ENCODE measurements at places on chromosomes 16 and 17.
A peak's percentile ranks its signal among the peaks of the same experiment; 100 is the strongest.

DNA sequence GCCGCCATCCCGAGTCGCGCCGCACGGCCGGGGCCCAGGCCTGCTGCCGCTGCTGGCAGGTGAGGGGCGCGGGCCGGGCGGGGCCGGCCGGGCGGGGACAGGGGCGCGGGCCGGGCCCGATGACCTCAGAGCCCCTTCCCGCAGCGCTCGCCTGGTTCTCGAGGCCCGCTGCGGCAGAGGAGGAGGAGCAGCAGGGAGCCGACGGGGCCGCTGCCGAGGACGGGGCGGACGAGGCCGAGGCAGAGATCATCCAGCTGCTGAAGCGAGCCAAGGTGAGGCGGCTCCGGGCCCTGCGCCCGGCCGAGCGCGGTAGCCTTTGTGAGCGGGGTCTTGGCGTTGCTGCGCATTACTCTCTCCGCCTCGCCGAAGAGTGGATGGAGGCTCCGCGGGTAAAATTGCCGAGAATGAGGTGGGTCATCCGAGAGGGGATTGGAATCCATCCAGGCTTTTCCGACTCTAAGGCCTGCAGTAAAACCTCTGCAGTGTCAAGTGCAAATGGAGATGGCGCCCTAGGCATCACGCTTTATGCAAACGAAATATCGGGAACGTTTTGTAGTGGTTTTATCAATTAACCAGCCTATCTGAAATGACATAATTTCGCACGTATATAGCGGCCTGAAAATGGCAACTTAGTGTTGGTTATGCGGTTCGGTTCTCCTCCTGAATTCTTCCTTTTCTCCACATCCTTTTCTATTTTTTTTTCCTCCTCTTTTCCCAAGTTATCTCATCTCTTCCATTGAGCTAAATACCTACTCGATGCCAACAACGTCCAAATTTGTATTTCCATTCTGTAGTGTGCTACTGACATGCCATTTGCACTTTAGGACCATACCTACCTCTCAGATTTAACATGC is 577 bp downstream of the TTC19 start:
- DNase-seq: peak; percentile 31

DNA sequence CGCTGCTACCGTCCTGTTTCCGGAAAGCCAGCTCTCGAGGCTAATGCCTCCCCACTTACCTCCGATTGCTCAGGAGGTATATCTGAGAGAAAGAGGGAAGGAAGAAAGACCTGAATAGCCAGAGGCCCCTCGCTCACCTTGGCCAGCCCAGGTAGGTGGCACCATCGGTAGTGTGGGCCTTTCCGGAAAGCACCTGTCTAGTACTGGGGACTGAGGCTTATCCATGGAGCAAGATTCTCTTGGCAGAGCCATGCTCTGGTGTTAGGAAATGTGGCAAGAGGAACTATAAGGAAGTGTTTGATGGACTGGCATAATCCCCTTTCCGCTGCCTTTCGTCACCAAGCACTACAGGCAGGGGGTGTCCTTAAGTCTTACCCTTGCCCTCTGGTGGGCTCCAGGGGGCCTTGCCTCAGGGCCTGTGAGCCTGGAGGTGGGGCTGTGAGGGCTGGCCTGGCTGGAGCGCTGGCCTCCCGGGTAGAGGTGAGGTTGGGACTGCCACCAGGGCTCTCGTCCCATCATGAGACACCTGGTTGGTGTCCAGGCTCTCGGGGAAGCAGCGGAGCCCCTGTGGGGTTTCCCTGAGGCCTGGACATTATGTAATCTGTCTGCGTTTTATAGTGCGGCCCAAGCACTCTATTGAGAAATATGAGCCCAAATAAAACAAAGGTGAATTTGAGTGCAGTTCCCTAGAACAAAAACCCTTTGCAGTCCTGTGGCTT is 2.9 kb downstream of the CMIP start:
- no peak for DNase-seq

DNA sequence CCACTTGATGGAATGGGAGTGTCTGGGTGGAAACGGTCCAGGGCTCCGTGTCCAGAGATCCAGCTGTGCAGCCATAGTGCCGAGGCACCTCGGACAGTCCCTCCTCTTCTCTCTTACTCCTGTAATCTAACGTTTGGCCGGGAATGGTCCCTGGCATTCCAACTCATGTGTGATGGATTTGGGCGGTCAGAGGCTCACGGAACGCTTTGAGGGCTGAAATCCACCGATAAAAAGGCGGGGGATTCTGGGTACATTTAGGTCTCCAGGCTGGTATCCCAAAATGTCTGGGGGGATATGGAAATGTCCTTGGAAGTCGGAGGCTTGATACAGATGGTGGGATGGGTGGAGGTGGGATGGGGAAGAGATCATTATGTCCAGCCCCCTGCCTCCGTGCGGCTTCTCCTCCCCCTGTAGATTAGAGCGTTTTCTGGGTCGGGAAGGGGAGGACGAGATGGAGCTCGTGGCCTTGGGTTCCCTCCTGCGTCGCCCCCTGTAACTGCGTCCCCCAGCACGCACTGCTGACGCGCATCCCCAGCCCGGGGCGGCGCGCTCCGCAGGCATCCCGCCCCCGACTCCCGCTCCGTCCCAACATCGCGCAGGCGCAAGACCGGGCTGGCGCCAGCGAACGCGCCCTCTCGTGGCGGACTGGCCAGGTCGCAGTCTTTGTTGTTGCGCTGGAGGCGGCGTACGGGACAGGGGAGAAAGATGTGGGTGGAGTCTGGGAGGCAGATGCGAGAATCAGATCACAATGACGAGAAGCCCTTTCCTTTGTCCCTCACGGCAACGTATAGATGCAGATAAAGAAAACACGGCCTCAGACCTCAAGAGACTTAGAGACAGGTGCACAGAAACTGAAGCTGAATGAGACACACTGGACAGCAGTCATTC is 4.5 kb upstream of the SGCA start:
- peak; percentile 99 for DNase-seq

- no peak for DNase-seq
Measured at GRCh38 chr16:48146710-48147109, 9.1 kb downstream of the ABCC12 start.

- no peak for DNase-seq
Measured at GRCh38 chr16:16090238-16090637, 133.1 kb downstream of the ABCC6 start.

- no peak for DNase-seq
Measured at GRCh38 chr17:73802314-73802713, 158.1 kb upstream of the SDK2 start.

GRCh38 chr16:66650707-66651473 is 45.7 kb downstream of the CMTM4 start:
- peak; percentile 75 for DNase-seq

DNA sequence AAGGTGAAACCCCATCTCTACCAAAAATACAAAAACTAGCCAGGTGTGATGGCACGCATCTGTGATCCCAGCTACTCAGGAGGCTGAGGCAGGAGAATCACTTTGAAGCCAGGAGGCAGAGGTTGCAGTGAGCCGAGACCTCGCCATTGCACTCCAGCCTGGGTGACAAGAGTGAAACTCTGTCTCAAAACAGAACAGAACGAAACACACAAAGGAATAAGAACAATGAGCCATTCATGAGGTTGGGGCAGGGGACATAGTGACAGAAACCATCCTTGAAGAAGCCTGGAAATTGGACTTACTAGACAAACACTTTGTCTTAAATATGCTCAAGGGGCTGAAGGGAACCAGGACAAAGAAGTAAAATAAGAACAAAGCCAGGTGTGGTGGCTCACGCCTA is 39.4 kb downstream of the WDR45B start:
- DNase-seq: no peak

- peak; percentile 38 for DNase-seq
Measured at GRCh38 chr17:32877164-32877764, 340 bp upstream of the MYO1D start.

DNA sequence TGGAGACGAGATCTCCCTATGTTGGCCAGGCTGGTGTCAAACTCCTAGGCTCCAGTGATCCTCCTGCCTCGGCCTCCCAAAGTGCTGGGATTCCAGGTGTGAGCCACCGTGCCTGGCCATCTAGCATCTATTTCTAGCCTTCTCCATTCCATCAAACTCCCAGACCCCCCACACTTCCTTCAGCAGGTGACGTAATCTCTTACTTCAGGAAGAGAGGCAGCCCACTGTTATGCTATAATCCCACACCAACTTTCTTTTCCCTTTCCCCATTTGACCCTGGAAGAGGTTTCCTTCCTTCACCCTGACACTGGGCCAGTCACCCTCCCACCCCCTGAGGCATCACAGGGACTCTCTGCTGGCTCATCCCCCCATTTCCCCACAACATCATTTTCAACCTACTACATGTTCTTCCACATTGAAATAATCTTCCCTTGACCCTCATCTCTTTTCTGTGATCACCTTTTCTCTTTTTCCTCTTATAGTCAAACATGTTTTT is 7.6 kb downstream of the ITGA2B start:
- no peak for DNase-seq

GRCh38 chr17:50359998-50360461 is 13.0 kb downstream of the MRPL27 start:
- no peak for DNase-seq

GRCh38 chr17:45729294-45729907 is 54.7 kb upstream of the CRHR1 start:
- no peak for DNase-seq

- DNase-seq: no peak
Measured at GRCh38 chr17:48593840-48594537, 410 bp upstream of the HOXB5 start.

GRCh38 chr16:11478431-11479119 is 108.1 kb downstream of the LITAF start:
- DNase-seq: no peak

DNA sequence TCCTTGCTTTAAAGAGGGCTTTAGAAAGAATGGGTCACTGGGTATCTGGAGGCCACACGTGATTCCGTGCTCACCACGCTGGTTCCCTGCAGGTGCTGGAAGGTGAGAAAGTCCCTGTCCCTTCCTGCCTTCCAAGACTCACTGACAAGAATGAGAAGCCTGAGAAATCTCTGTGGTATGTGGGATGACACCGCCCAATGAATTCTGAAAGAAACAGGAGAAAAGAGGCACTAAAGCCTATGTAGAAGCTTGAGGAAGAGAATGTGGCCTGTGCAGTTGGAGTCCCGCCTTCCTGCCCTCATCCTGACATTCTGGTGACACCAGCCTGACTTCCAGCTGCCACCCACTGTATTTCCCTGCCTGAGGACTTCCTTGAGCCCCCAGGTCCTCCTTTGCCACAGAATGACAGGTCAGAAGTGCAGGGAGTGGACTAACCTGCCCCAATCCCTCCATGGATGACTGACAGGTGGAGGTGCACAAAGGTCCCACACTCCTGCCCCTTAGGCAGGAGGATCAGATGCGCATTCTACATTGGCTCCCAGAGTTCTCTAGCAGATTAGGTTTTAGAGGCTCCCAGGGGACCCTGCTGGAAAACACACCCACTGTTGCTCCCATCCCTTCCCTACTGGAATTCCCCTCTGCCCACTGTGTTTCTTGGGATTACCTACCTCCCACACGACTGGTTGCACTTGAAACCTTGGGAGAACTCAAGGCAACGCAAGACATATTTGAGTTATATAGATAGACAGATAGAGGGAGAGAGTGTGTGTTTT is 38.6 kb upstream of the TENT4B start:
- no peak for DNase-seq

DNA sequence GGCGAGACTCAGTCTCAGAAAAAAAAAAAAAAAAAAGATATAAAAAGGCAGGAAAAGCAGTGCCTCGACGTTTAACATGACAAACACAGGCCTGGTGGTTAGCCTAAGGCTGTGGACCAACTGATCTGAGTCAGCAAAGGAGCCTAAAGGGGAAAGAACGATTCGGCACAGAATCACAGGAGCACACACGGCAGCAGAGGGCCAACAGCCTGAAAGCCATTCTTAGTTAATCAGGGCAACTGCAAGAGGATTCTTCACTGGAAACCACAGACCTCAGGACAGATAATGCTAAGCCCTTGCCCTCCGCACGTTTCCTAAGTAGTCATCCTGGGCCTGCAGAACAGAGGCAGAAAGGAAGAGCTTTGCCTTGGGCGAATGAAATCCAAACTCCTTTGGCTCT is 14.7 kb downstream of the TMEM11 start:
- DNase-seq: no peak

DNA sequence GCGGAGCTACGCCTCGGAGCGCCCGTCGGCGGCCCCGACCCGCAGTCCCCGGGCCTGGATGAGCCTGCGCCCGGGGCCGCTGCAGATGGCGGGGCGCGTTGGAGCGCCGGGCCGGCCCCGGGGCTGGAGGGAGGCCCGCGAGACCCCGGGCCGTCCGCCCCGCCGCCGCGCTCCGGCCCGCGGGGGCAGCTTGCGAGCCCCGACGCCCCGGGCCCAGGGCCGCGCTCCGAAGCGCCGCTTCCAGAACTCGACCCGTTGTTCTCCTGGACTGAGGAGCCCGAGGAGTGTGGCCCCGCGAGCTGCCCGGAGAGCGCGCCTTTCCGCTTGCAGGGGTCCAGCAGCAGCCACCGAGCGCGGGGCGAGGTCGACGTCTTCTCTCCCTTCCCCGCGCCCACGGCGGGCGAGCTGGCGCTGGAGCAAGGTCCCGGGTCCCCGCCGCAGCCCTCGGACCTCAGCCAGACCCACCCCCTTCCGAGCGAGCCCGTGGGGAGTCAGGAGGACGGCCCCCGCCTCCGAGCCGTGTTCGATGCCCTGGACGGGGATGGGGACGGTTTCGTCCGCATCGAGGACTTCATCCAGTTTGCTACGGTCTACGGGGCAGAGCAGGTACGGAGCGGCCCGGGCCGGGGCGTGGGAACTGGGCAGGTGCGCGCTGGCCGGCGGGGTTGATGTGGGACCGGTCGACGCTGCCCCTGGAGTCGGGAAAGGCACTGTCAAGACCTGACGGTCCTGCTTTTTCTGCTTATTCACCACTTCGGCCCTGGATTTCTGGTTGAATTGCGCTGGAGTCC is 861 bp downstream of the RAB11FIP3 start:
- no peak for DNase-seq

DNA sequence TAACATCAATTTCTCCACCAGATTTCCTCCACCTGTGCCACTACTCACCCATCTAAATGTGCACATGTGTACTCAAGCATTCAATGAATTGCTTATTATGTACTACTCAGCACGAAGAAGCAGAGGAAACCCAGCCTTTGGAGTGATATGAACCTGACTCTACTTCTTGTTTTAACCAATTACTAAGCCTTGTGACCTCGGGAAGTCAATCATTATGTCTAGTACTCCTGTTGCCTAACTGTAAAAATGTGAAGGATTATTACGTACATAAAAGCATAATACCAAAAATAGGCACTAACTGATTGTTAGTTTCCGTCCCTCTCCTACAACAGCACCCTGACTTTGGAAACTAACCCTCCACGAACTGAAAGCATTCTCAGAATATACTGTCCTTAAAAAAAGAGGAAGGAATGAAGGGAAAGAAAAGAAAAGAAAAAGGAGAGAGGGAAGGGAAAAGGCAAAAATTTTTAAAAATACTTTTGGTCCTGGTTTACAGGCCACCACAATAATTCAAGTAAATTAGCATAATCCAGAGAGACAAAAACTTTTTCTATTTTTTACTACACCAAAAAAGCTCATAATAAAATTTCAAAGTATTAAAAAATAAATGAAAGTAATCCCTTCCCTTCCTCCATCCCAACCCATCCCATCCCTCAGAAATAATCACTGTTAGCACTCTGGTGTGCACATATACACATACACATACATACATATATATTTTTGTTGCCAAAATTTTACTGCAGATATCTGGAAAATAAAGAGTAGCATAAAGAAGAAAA is 53.6 kb downstream of the KANSL1 start:
- DNase-seq: no peak

- DNase-seq: no peak
Measured at GRCh38 chr17:28467456-28468025, 5.9 kb upstream of the SLC13A2 start.

- DNase-seq: no peak
Measured at GRCh38 chr17:66704858-66705520, 129.9 kb upstream of the CACNG5 start.
